ENCODE measurements at places on chromosomes 7 and 10.

DNA sequence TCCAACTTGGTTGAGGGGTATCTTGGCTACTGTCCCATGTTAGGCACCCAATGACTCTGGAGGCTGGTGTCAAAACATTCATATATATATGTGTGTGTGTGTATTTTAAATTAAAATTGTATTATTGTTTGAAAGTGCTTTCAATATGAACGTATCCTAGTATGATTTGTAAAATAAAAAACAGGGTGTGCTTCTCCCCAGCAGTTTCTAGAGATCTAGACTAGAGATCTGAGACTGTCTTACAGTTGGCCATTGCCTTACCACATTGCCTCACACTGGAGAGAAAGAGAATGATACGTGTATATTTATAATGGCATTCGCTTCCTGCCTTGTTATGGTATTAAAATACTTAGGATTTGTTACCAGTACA is 1.2 kb downstream of the BAG3 start:
- DNase-seq, result peak; percentile 74

- no peak for DNase-seq
Measured at GRCh38 chr10:35375091-35375765, 38.9 kb downstream of the CCNY start.

DNA sequence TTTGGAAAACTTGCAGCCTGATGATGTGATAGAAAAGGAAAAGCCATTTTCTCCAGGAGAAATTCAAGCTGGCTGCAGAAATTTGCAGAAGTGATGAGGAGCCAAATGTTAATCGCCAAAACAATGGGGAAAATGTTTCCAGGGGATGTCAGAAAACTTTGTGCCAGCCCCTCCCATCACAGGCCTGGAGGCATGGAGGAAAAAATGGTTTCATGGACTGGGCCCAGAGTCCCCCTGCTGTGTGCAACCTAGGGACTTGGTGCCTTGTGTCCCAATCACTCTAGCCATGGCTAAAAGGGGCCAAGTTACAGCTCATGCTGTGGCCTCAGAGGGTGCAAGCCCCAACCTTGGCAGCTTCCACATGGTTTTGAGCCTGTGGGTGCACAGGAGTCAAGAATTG is 41.0 kb downstream of the ADD3 start:
- no peak for DNase-seq

GRCh38 chr10:112314822-112315474 is 31.7 kb downstream of the TECTB start:
- peak; percentile 84 for DNase-seq

- DNase-seq, result no peak
Measured at GRCh38 chr10:87594181-87594580, 65.5 kb upstream of the PAPSS2 start.

GRCh38 chr10:127937915-127938463 is 31.1 kb downstream of the PTPRE start:
- no peak for DNase-seq

DNA sequence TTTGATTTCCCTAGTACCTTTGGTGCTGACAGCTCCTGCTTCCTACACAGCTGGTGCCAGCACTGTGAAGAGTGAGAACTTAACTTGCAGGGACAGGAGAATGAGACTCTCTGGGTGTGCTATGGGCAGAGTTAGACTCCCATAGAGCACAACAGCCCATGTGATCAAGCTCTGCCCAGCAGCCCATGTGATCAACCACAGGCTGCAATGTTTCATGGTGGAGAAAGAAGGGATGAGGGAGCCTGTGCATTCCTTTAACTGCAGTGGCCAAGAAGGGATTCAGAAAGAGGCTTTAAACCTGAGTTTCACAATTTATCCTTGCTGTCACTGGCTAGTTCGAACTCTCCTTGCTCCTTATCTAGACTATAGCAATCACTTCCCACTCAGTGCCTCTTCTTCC is 10.0 kb upstream of the MEST start:
- no peak for DNase-seq

GRCh38 chr10:66837335-66837734 is 88.5 kb upstream of the LRRTM3 start:
- DNase-seq, result no peak

DNA sequence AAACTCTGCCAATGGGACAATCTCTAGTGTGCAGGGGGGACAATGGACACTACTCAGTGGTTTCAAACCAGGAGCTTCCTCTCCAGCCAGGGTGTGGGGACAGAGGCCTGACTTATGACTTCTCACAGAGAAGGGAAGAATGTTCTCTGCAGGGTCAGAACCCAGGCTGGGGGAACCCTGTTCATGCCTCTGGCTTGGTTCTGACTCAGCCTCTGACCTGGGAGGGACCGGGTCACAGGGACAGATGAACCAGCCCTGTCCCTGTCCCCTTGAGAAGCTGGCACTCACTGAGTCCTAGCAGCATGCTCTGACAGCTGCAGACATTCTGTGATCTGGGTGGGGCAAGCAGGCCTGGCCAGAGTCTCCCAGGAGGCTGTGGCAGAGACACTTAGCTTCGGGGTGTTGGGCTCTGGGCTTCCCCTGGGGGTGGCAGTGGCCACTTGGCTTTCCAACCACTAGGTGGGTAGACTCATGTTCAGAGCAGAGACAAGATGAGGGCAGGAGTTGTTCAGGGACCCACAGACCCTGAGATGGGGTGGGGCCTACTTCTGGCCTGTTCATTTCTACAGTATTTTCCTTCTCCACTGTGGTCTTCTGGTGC is 13.6 kb downstream of the TSPAN15 start:
- DNase-seq, result no peak

GRCh38 chr7:134034652-134035051 is 92.5 kb upstream of the LRGUK start:
- peak; percentile 94 for DNase-seq

Data from DMS53 (cell line).